ENCODE measurements at places on chromosomes 4 and X. TPM values are rescaled to one million over a fixed set of nuclear protein-coding genes. Genes with fewer than 3 reads are reported as not detected.

GRCh38 chrX:134990801-134991481 is at the start of gene SMIM10:
Gene SMIM10 (plus strand): TSS chrX:134990991. CDS start chrX:134991096, 105 bp downstream.
- no peak for DNase-seq

GRCh38 chrX:101080326-101081124 is 1.8 kb downstream of the TMEM35A start:
- DNase-seq, result no peak

DNA sequence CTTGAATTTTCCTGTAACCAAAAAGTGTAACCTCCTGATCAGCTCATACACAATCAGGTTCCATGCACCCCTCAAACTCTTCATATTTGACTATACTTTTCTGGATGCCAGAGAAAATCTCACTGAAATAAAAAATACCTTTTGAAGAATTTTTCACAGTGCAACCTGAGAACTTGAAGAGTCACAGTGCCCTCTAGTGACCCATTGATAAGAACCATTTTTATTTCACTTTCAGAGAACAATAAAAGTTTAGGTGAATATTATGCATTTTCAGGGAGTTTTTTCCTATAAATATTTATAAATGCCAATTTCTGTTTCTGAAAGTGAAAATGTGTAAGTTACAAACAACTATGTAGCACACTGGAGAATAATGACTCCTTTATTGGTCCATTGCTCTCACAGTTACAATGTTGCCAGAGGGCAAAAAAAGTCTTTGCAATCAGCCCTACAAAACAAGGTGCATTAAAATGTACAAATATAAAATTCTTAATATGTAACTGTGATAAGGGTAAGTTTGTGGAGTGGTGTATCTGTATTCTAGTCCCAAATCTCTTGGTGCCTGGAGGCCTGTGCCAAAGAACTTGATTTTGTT is 153.6 kb upstream of the INTU start:
- peak; percentile 25 for DNase-seq

- no peak for DNase-seq
Observed at GRCh38 chr4:110682311-110682710, 59.4 kb upstream of the PITX2 start.

DNA sequence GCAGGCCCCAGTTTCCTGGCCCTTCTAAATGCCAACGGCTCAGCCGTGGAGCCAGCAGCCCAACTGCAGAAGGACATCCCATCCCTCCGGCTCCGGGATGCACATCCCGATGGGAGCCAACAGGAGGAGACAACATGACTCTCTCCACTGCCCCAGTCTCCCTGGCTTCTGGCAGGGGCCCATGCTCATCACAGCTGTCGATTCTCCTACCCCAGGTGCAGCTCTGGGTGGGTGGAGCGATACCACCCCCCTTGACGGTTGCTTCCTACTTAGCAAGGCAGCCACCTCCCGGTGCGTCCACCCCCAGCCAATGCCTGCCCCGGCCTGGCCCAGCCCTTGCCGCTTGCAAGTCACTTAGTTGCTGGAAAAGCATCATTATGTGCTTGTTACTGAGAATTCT is 19.5 kb downstream of the ZNF275 start:
- no peak for DNase-seq

DNA sequence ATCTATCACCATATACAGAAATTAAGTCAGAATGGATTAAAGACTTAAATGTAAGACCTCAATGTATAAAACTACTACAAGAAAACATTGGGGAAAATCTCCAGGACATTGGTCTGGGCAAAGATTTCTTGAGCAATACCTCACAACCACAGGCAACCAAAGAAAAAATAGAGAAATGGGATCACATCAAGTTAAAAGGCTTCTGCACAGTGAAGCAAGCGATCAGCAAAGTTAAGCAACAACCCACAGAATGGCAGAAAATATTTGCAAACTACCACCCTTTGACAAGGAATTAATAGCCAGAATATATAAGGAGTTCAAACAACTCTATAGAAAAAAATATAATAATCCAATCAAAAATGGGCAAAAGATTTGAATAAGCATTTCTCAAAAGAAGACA is 236.9 kb upstream of the EMCN start:
- DNase-seq, result no peak

GRCh38 chr4:154595807-154596206 is 5.3 kb upstream of the FGA start:
- DNase-seq, result no peak

DNA sequence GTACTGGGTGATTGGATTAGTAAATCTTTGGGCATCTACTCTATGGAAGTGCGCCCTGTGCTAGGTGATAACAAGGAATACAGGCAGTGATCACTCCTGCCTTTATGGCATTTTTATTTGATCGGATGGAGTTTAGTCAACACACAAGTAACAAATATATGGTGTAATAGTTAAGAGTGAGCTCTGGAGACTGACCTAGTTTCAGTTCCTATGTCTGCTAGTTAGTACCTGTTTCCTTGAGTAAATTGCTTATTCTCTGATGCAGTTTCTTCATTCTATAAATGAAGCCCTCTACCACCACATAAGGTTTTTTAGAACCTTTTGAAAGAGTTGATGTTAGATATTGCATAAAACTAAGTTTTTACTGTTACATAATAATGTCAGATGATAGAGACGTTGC is 134.6 kb downstream of the KDM6A start:
- DNase-seq, result no peak

DNA sequence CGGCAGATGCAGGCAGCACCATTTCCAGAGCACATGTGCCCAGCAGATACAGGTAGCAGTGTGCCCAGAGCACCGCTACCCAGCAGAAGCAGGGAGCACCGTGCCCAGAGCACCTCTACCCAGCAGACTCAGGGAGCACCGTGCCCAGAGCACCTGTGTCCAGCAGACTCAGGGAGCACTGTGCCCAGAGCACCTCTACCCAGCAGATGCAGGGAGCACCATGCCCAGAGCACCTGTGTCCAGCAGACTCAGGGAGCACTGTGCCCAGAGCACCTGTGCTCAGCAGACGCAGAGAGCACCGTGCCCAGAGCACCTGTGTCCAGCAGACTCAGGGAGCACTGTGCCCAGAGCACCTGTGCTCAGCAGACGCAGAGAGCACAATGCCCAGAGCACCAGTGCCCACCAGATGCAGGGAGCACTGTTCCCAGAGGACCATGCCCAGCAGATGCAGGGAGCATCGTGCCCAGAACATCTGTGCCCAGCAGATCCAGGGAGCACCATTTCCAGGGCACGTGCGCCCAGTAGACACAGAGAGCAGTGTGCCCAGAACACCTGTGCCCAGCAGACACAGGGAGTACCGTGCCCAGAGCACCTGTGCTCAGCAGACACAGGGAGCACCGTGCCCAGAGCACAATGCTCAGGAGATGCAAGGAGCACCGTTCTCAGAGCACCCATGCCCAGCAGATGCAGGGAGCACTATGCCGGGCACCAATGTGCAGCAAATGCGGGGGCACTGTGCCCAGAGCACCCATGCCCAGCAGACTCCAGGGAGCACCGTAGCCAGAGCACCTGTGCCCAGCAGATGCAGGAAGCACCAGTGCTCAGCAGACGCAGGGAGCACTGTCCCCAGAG is 236.4 kb downstream of the DHRSX start:
- no peak for DNase-seq

- DNase-seq, result no peak
Observed at GRCh38 chrX:9561199-9561598, 96.3 kb downstream of the TBL1X start.

GRCh38 chr4:186326391-186326790 is 60.4 kb downstream of the F11 start:
- no peak for DNase-seq

GRCh38 chr4:36290641-36291040 is 9.2 kb downstream of the DTHD1 start:
- no peak for DNase-seq

GRCh38 chr4:636628-637159 is 11.3 kb downstream of the PDE6B start:
- DNase-seq, result no peak

GRCh38 chrX:82092307-82092706 is 890.4 kb downstream of the SH3BGRL start:
- DNase-seq, result no peak

The FAM53A gene
- 7.8 TPM for total RNA-seq

The PDLIM3 gene
- 11.4 TPM for total RNA-seq

The AR gene
- 3.5 TPM for total RNA-seq

The CXCL9 gene
- not detected for total RNA-seq

The CFP gene
- total RNA-seq, result 1.9 TPM

The GSPT2 gene
- 7.2 TPM for total RNA-seq

The RBM46 gene
- not detected for total RNA-seq

Measured in glomerular endothelial cell (primary cell).